ENCODE measurements at places on chromosomes 2 and 18.

GRCh38 chr2:204049635-204050034 lies 113.1 kb downstream of the ICOS start:
- DNase-seq = no peak

- DNase-seq = no peak
These were observed 130.0 kb downstream of the TAF4B start for GRCh38 chr18:26356045-26356785.

- no peak for DNase-seq
These were observed 22.5 kb upstream of the SLC35G4 start for GRCh38 chr18:11586896-11587295.

DNA sequence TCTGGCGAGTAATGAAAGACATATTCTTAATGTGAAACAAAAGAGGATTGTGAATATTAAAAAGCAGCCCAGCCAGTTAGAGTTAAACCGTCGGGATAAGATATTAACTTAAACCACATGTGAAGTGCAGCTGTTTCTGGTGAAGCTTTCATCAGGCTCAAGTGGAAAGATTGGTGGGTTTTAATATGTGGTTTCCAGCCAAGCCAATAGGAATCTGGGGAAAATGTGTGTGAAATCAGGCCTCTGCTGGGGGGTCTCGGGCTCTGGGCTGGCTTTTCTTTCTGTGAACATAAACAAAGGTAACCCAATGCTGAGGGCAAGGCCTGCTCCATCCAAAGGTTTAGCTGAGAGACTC lies 279.6 kb downstream of the SLC4A3 start:
- no peak for DNase-seq

GRCh38 chr2:10497797-10498251 lies 49.7 kb upstream of the ODC1 start:
- peak; percentile 48 for DNase-seq

- no peak for DNase-seq
These were observed 254.9 kb downstream of the ZNF521 start for GRCh38 chr18:25097057-25097456.

DNA sequence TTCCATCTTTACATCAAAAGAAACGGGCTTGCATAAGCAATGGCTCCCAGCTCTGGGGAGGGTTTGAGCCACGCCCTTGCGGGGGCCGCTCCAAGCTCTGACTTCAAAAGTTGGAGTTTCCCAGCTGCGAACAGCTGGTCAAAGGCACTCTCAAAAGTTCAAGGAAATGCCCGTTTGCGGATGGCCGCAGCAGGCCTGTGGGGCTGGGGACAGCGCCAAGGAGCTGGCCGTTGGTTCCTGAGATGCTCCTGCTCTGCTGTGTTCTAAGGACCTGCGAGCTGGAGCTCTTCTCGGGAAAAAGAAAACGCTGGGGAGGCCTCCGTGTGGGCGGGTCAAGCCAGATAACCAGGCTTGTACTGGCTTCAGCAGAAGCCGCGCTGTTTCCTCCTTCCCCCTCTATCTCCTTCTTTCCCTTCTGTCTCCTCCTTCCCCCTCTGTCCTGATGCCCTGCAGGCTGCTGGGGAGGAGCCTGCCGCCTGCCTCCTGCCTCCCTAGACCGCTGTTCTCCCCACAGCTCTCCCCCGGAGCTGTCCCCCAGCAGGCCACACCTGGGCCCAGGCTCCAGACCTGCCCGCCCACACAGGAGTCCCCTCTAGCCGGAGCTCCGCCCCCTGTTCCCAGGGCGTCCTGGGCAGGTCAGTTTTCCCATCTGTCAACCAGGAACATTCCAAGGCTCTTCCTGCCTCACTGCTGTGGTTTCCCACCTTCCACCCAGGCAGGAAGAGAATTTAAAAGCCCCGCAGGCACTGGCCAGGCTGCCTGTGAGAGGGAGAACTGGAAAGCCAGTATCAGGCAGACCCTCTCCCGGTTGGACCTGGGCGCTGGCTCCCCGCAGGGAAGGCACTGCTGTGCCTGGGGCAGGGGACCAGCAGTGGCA lies 14.1 kb downstream of the KLF11 start:
- DNase-seq = peak; percentile 41

DNA sequence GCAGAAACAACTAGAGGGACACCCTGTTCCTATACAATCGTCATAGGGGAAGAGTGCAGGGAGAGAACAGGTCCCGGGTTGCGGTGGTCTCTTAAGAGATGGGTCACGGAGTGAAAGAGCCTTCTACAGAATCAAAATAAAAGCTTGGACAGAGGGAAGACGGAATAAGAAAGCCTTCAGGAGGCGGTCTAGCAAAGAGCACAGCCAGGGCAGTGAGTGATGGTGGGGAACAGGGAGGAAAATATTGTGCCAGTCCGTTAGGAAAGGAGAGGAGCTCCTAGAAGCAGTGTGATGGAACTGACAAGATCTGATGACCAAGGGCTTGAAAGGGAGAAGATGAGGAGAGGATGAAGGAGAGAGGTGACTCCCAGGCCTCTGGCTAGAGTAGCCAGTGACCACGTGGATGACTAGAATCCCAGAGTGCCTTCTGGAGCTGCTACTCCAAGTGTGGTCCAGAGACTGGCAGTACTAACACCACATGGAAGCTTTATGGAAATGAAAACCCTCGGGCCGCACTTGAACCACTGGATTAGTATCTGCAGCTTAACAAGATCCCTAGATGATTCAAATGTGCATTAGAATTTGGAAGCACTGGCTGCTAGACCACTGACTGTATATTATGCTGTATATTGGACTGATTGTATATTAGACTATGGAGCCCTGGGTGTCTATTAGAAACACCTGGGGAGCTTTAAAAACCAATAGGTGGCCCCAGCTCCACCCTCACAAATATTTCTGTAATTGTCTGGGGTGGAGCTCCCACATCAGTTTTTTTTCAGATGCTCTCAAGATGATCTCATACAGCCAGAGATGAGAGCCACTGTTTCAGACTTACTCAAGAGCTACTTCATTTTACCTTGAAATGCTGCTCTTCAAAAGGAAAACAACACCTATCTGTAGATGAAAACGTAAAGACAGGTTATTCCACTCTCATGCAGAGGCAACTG lies 1.1 kb upstream of the EVA1A start:
- no peak for DNase-seq

DNA sequence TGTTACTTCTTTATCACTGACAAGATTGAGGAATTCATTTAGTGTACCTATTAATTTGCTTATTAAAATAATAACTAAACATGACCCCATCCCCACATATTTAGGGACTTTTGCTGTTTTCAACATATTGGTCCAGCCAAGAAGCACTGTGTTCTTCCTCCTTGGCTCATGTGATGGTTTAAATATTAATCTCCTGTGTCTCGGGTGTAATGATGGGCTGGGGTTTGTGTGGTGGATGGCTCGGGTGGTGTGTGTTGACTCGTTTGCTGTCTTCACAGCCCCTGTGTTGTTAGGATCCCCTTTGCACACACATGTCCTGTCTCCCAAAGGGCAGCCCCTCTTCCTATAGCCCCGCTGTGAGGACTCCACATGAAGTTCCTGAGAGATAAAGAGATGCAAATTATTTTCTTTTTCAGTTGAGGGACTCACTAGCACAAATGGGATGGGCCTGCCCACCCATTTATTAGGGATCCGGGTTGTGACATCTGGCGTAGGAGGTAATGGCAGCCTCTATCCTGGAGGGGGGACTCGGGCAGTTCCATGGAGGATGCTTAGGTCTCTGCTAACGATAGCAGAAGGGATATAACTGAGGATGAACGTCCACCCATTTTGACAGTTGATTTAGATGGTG lies 53.4 kb downstream of the FHOD3 start:
- no peak for DNase-seq

DNA sequence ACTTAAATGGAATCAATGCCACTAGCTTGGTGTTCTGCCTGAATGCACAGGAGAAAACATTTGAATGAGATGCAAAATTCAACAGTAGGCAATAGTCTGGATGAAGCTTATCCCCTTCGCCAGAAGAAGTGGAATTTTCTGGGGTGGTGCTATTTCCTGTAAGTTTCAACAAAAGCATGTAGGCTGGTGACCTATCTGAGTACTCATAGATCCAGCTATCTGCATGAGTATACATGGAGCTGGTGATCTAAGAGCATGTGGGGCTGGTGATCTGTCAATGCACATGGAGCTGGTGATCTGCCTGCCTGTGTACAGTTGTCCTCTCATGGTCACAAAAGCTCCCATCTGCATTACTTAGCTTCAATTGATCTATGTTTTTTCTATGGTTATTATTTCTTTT lies 71.2 kb downstream of the SLC9A4 start:
- DNase-seq = no peak

DNA sequence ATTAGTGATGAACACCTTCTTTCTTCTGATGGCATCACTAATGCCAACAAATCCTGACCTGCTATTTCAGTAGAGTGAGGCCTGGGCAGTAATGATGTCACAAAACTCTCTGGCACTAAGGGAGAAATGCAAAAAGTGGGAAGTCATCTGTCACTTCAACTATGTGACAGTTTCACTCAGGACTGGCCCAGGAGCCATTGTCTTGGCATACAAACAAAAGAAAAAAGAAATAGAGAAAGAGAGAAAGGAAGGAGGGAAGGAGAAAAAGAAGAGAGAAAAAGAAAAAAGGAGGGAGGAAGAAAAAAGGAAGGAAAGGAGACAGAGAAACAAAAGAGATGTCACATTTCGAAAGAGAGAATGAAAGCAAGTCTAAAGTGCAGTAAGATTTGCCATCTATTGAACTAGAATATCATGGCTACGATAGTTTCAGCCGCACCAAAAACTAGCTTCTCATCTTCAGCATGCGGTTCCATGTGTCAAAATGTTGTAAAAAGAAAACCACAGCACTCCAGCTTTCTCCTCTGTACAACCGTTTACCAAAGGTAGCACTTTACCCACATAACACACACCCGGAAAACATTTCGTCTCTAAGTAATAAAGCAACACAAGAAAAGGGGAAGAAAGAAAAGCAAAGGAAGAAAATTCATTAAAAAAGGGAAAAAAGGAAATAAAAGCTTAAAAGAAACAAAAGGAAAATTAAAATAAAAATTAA lies 50.1 kb downstream of the CD226 start:
- DNase-seq = no peak

GRCh38 chr2:16277117-16277516 lies 336.8 kb downstream of the MYCN start:
- DNase-seq = no peak

DNA sequence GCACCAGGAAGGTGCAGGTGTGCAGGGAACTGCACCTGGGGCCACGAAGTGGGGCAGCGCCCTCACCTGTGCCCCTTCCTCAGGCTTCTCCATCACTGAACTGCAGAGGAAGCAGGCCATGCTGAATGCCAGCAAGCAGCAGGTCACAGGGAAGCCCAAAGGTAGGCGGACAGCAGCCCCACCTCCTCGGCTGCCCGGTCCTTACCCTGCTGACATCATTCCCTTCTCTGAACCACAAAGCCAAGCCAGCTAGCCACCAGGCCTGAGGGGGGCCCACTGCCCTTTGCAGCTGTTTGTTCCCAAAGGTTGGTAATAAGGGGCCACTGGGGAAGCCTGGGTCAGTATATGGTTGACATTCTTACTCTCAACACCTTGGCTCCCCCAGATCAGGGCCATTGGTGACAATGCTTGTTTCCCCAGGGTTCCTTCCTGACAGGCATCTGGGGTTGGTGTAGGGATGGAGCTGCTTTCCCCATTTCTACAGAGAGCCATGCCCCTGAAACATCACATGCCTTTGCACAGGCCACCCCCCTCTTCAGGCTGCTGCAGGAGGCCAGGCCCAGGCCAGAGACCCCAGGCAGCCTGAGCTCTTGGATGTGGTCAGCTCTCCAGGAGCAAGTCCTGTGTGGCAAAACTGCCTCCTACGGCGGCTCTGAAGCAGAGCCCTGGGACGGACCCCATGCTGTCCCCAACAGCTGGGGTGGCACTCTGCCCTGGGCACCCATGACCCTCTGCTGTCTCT lies 47.8 kb downstream of the FAM168B start:
- DNase-seq = no peak

GRCh38 chr2:11562011-11562410 lies 28.2 kb downstream of the GREB1 start:
- DNase-seq = no peak

- DNase-seq = peak; percentile 73
These were observed 60.3 kb downstream of the STEAP3 start for GRCh38 chr2:119283873-119284331.

- DNase-seq = no peak
These were observed 89.3 kb upstream of the SMAD2 start for GRCh38 chr18:48019557-48020325.

DNA sequence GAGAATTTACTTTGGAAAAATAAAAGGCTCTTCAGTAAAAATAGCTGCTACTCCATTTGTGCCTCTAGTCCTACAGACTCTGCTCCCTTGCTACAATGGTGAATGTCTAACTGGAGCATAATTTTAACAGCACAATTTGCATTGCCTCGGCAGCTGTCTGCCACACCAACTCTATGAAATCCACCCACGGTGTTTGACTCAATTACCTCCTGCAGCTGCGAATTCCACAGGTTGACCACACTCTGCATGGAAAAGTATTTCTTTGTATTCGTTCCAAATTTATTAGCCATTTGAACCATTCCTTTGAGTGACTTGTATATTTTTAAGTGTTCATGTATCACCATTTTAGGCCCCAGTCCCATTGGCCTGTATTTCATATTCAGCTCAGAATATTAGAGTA lies 182.1 kb upstream of the CCDC68 start:
- DNase-seq = peak; percentile 30

GRCh38 chr18:56501896-56502295 lies 136.5 kb downstream of the TXNL1 start:
- peak; percentile 58 for DNase-seq

DNA sequence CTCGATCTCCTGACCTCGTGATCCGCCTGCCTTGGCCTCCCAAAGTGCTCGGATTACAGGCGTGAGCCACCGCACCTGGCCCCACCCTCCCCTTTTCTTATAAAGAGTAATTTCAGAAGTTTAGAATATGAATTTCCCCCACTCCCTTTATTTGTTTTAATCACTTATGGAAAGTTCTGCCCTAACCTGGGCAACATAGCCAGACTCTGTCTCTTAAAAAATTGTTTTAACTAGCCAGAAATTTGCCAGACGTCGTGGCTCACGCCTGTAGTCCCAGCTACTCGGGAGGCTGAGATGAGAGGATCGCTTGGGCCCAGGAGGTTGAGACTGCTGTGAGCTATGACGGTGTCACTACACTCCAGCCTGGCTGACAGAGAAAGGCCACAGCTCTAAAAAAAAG lies 7.7 kb upstream of the NBAS start:
- no peak for DNase-seq

DNA sequence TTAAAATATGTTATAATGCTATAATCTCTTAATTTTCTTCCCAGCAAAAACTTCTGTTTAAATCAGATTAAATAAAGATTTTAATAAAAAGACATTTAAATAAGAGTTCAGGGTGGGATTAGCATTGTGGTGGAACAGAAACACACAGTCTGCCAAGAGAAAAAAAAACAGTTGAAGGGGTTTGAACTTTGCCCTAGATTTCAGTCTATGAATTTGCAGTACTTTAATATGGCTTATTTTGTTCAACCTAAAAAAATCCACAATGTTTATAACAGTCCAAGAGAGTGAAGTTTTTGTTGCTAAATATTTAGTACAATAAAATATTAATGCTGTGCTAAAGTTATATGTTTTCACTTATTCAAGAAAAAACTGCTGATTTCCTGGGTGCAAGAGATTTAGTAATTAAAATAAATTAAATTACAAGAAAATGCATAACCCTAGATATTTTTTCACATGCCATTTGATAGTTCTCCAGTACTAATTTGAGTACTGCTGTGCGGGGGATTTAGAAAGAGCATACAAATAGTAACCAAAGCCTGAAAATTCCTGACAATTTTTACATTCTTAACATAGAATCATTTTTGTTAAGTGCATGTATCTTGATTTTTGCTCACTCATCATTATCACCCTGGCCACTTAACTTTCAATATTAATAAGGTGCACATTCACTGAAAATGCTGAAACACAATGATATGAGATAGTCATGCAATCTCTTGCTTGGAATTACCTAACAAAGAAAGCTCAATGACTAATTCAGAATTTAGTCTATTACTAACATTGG lies 52.6 kb downstream of the SLC40A1 start:
- DNase-seq = no peak

- DNase-seq = no peak
These were observed 191.2 kb upstream of the TPO start for GRCh38 chr2:1222056-1222455.
